T-helper 9 cell (primary cell): ENCODE measurements at places on chromosomes 5 and 9.

GRCh38 chr9:1300941-1301340 lies 250.8 kb downstream of the DMRT2 start:
- DNase-seq, result no peak

DNA sequence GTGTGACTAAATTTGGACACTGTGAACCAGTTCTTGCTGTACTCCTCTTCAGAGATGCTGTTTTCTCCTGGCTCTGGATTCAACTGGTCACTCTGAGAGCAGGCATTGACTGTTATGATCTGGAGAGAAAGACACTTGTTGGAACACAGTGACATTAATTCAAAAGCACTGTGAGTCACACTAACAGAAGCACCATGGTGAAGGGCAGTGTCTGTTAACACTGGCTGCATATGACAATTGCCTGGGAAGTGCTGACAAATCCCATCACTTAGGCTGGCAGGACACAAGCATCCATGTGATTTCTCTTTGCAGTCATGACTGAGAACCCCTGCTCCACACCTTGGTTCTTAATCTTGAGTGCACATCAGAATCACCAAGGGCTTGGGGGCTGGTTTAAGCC lies 132.4 kb downstream of the TRPM6 start:
- no peak for DNase-seq

DNA sequence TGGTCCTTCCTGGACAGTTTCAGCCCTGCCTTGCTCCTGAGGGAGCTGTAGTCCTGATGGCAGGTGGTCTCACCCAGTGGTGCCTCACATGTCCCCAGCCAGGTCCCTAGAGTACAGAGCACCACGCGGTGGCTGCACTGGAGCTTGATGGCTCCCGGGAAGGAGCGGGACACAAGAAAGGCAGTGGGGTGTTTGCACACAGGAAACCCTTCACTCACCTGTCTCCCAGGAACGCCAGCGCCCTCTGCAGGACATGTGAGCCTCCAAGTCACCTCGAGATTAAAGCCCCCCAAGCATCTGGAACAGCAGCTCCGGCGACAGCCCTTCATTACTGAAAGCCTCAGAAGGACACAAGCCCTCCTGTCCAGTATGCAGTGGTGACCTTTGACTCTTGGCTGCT lies 19.9 kb upstream of the TMEM250 start:
- peak; percentile 41 for DNase-seq

- no peak for DNase-seq
Observed at GRCh38 chr9:93267091-93267541, 83.2 kb downstream of the WNK2 start.

DNA sequence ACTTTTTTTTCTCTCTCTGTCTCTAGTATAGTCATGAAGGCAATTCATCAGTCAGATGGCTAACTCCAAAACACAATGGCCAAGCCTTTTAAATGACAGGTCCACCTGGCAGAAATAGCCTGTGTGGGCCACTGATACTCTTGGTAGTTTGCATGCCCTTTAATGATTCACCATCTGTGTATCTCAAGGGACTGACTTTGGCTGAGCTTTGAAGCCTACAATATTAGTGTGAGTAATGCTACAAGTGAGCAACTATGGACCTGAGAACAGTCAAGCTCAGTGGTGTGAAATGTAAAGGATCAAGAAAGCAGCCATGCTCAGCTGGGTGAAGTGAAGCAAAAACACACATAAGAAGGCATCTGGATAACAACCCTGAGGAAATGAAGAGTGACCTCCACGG lies 506.9 kb downstream of the TLE1 start:
- no peak for DNase-seq

- DNase-seq, result no peak
Observed at GRCh38 chr9:4415281-4415680, 75.0 kb upstream of the SLC1A1 start.

- no peak for DNase-seq
Observed at GRCh38 chr5:166497496-166498104, 1793.8 kb upstream of the WWC1 start.

DNA sequence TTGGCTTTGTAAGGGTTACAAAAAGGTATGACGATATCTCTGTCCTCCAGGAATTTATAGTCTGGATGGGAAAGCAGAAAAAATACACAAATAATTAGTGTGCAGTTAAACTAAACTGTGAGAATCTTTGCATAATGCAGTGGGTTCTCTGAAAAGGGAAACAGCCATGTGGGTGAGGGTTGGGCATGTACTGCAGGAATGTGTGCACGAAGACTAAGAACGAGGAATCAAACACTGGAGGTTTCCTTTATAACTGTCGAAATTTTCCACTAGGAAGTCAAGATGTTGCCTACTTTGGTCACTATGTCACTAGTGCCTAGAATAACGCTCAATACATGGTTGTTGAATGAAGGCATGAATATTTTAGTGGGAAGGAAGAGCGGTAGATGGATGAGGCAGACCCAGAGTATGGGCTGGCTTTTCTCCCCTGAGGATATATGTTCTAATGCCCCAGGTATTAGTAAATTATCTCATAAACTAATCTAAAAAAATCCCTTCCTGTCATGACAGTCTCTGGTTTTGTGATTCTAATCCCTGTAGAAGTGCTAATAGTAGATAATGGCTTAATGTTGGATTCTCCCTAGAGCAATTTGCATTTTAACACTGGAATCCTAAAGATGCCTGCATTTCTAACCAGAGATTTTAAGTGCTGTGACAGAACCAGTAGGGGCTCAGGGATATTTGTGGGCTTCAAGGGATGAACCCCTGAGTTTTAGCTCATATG lies 227.3 kb downstream of the NMUR2 start:
- DNase-seq, result no peak

DNA sequence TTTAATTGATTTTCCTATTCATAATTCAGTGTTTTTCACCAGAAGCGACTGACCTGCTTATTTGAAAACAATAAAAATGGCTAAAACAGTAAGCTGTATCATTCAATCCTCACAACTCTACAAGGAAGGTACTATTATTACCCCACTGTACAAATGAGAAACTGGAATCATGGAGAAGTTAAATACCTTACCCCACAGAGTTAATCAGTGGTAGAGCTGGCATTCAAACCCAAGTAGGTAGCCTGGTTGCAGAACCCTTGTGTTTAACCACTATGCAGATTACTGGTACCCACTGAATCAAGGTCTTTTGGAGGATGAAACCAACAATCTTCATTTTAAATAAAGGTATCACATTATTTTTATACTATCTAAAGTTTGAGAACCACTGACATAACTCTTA lies 59.6 kb downstream of the MLANA start:
- DNase-seq, result no peak

DNA sequence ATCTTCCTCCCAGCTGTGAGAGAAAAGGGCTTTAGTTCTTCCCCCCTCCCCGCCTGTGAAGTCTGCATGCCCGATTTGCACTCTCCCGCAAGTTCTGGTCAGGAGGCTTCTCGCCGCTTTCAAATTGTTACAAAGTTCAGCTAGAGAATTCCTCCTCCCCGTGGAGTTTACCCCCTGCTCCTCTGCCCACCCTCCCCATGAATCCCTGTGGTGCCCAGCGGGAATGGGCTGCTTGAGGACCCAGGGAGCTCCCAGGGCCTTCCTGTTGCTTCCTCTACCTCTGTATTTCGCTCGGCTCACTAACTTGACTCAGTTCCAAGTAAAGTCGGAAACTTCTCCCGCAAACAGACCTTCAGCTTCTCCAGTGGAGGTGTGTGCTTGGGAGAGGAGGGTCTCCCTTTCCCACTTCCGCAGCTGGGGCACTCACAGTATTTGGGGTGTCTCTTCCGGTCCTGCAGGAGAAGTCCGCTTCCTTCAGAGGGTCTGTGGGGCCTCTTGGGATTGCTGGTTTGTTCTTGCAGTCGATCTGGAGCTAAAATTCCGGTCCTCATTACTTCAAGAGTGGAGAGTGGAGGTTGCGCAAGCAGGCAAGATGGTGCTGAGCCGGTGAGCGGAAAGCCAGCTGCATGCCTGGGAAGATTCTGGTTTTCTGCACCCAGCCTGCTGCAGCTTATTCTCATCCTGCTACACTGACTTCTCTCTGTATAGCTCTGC lies 97.8 kb downstream of the ADAMTS12 start:
- no peak for DNase-seq

GRCh38 chr9:81886665-81887064 lies 41.6 kb upstream of the SPATA31D4 start:
- no peak for DNase-seq

DNA sequence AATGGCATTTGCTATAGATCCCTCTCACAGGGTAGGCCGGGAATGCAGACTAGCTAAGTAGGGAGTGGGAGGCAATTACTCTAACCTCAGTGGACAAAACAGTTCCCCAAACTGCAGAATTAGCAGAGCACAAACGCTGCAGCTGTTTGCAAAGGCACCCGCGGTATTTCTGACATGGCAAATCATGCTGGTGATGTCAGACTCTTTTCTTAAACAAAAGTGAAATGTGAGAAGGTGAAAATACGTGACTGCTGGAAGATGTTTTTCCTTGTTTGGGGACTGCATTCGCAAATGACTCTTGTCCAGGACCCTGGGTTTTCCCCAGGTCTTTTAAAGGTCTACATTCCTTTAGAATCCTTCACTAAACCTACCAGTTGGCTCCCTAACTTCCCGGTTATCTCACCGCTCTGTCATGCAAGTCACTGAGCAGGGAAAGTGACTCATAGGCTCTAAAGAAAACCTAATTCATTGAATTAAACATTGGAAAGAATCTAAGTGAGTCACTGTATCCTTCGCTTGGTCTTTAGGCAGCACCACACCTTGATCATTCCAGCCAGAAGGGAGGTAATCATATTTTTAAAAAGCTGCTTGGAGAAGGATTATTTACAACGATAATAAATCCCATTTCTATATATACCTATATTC lies 91.5 kb upstream of the DNAH5 start:
- DNase-seq, result no peak

DNA sequence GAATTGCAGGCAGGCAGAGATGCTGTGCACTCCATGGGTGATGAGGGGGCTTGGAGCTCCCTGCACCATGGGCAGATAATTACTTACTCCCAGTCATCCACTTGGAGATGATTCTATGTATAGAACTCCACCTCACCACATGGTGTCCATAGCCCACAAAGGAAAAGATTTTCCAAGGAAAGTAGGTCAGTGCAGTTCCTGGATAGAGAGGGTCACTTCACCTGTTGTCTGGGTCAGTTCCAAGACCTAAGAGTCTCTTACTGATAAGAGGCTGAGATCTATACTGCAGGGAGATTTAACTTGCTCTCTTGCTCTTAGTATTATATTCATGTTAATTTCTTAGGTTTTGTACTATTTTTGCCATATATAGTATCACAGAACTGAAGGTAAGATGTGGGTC lies 113.9 kb upstream of the BRINP1 start:
- DNase-seq, result no peak

DNA sequence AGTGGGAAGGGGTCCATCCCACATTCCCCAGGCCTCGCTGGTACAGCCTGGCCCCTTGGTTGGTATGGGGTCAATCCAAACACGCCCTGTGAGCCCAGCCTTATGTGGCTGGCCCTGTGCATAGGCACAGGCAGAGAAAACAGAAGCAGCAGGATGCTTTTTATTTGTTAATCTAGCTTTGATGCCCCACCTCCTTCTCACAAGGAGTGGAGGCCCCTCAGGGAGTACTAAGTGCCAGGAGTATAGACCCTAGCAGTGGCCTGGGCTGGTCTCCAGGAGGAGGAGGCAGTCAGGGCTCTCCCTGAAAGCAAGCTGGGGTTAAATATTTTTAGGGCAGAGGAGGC lies 14.6 kb upstream of the TCF7 start:
- DNase-seq, result no peak

GRCh38 chr9:131148966-131149687 lies 23.7 kb downstream of the NUP214 start:
- no peak for DNase-seq

GRCh38 chr9:32455738-32456137 lies 70.3 kb downstream of the RIGI start:
- DNase-seq, result no peak

DNA sequence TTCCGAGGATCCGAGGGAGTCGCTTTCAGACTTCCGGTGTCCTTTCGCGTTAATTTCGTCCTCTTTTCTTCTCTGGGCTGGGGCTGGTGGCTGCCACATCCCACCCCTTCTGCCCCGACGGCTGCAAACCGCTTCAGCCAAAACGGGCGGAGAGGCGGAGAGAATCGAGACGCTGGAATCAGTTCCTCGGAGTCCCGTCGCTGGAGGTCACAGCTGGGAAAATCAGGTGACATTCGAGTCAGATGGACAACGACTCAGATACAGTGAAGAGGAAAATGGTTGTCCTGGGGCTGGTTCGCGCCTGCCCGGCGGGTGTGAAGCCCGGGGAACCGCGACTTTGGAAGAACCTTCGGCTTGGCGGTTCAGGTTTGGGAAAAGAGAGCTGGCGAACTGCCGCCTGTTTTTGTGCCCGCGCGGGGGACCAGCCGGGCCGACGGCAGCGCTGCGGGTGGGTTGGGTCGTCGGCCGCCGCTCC lies 8.9 kb upstream of the NKX2-5 start:
- DNase-seq, result no peak

DNA sequence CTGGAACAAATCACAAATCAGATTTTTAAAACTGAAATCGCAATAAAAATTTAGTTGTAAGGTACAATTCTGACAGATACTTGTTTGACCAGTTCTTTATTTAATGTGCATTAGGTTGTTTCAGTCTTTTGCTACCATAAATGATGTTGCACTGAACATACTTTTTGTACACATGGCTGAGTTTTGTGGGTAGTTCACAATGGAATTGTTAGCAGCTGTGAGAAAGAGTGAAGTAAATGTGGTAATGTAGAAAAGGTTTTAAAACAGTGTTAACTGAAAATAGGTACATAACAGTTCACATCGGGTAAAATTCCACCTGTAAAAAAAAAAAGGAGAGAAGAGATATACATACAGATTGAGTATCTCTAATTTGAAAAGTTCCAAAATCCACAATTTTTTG lies 25.6 kb downstream of the MRPS27 start:
- DNase-seq, result no peak

- DNase-seq, result no peak
Observed at GRCh38 chr9:78932849-78933627, 636.1 kb downstream of the PSAT1 start.

DNA sequence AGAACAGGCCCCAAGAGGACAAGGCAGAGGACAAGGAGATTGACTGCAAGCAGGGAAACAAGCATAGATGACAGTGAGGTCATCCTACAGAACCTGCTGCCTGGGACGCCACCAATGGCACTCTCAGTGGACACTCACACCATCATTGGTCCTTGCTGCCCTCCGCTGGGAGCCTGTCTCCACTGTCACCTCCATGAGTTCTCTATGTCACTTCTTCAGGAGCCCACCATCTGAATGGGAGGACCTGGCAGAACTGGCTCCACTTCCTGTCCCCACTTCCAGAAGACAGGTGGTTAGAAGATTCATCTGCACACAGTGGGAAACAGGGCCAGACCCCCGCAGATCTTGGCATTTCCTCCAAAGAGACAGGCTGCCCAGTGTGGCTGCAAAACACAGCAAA lies 188.9 kb downstream of the HSD17B3 start:
- DNase-seq, result no peak

GRCh38 chr5:138610918-138611677 lies 35.9 kb upstream of the HSPA9 start:
- no peak for DNase-seq

- no peak for DNase-seq
Observed at GRCh38 chr9:108606401-108606800, 249.4 kb downstream of the ACTL7B start.
